ENCODE measurements at places on chromosomes 4 and X. TPM values are rescaled to one million over a fixed set of nuclear protein-coding genes. Genes with fewer than 3 reads are reported as not detected.

NLGN4X gene
- under 0.01 TPM for total RNA-seq

CPXCR1 gene
- total RNA-seq: not detected

MEPE gene
- total RNA-seq: not detected

ADAM29 gene
- total RNA-seq: not detected

TCEAL8 gene
- total RNA-seq: 97.7 TPM

TRIML2 gene
- not detected for total RNA-seq

PDE6B gene
- 0.11 TPM for total RNA-seq

SULT1B1 gene
- total RNA-seq: 2.6 TPM

ZFP42 gene
- total RNA-seq: not detected

LUZP4 gene
- not detected for total RNA-seq

- peak; percentile 90 for DNase-seq
Measured at GRCh38 chr4:57147335-57148060, 37.3 kb upstream of the IGFBP7 start.

DNA sequence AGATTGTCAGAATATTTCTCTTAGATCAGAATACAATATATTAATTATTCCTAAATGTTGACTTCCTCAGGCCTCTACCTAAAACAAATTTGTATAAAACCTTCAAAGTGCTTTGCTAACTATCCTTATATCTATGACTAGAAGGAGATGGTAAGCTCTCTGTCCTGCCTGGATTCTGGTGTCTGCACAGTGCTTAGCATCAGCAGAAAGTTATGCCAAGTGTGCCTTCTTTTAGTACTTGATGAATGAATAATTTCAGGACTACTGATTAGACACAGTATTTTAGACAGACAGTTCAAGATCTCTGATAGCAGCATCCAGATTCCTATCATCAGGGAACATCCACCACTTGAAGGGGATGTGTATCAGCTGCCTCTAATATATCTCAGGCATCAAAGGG, 242.4 kb upstream of the TLL1 start:
- no peak for DNase-seq

DNA sequence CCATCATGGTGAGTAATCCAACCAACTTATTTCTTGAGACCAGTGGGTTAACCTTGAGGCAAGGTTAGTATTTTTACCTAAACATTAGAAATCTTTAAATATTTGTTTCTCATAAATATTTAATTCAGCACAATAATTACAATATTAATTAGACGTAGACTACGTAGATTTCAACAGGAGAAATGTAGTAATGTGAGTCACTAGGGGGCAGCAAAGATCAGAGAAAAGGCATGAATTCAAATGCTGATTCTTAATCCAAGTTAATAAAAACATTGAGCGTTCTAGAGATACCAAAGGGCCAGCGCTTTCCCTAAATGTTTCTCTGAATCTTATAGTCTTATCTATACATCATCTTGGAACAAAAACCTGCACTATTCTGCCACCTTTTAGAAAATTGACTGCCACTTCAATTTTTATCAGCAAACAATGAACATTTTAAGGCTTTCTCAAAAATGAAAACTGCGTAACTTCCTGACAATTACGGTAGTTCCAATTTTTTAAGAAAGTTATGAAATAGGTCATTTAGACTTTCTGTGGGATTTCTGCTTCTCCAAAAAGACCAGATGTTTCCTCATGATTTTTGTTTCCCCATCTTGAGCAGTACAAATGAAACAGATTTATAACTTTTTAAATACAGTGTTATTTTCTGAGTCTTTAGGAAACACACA, 180.7 kb downstream of the GASK1B start:
- peak; percentile 78 for DNase-seq

DNA sequence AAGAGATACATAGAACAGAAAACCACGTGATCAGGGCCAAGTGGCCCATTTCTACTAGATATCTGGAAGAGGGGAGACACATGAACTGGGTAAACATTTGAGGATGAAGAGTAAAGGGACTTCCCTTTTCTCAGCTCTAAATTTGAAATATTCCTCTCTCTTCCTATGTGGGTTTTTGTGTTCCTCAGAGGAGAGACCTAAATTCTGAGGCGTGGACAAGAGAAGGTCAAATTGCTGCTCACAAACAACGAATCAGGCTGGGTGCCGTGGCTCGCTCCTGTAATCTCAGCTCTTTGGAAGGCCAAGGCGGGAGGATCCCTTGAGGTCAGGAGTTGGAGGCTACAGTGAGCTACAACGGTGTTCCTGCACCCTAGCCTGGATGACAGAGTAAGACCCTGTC, 216.0 kb downstream of the PTTG2 start:
- DNase-seq: no peak

GRCh38 chrX:84046403-84046984, 141.5 kb downstream of the RPS6KA6 start:
- DNase-seq: peak; percentile 43

- no peak for DNase-seq
Measured at GRCh38 chr4:95263391-95263790, 285.4 kb downstream of the UNC5C start.

- DNase-seq: peak; percentile 46
Measured at GRCh38 chr4:27005905-27006590, 145.4 kb downstream of the STIM2 start.

DNA sequence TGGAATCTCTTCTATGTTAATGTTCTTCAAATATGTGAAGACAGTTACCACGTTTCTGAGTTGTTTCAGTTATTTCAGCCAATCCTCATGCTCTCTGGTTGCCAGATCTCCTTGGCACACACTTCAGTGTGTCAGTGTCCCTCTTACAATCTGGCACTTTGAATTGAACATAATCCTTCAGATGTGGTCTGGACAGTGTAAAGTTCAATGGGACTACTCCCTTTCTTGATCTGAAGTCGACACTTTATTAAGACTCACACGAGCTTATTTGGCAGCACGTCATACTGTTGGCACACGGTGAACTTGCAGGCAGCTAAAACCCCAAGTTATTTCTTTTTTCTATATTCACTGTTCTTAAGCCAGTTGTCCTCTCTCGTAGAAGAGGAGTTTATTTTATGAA, 28.2 kb downstream of the ARSJ start:
- DNase-seq: peak; percentile 65

DNA sequence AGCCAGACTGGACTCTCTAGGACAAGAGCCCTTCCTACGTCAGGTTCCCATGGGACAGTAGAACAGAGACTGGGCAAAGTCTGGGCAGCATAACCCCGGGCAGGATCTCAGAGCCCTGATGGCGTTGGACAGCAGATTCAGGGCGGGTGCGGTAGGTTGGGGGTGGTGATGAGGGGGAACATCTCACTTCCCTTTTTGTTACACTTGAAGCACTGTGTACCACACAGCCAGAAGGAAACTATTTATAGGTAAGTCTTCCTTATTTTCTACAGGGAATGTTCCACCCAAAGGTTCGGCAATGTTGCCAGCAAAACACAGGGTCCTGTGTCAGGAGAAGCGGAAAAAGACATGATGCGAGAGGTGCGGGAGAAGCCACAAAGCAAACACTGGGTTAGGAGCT, 54.3 kb downstream of the TSC22D3 start:
- no peak for DNase-seq

GRCh38 chr4:109091727-109092409, 210.6 kb downstream of the COL25A1 start:
- DNase-seq: no peak
